ENCODE measurements at places on chromosomes 3 and 15. TPM values are rescaled to one million over a fixed set of nuclear protein-coding genes. Genes with fewer than 3 reads are reported as not detected.

The CCDC174 gene
- 11.4 TPM for total RNA-seq

The LIPC gene
- total RNA-seq = not detected

The ZBBX gene
- not detected for total RNA-seq

The CTXN2 gene
- total RNA-seq = not detected

The SLC12A1 gene
- not detected for total RNA-seq

The UROC1 gene
- total RNA-seq = not detected

The SEMA5B gene
- total RNA-seq = not detected

The DGKG gene
- total RNA-seq = 0.29 TPM

The AADACL2 gene
- total RNA-seq = not detected

The TTC23 gene
- total RNA-seq = 28.4 TPM

The SHQ1 gene
- total RNA-seq = 15.7 TPM

The CIDEC gene
- total RNA-seq = not detected

The ZNF717 gene
- 9.6 TPM for total RNA-seq

The LDHAL6B gene
- total RNA-seq = not detected

The NIPA2 gene
- total RNA-seq = 55.5 TPM

The SLC24A5 gene
- total RNA-seq = not detected

The COLQ gene
- total RNA-seq = 0.29 TPM
